ENCODE measurements at places on chromosomes 6 and 20.

DNA sequence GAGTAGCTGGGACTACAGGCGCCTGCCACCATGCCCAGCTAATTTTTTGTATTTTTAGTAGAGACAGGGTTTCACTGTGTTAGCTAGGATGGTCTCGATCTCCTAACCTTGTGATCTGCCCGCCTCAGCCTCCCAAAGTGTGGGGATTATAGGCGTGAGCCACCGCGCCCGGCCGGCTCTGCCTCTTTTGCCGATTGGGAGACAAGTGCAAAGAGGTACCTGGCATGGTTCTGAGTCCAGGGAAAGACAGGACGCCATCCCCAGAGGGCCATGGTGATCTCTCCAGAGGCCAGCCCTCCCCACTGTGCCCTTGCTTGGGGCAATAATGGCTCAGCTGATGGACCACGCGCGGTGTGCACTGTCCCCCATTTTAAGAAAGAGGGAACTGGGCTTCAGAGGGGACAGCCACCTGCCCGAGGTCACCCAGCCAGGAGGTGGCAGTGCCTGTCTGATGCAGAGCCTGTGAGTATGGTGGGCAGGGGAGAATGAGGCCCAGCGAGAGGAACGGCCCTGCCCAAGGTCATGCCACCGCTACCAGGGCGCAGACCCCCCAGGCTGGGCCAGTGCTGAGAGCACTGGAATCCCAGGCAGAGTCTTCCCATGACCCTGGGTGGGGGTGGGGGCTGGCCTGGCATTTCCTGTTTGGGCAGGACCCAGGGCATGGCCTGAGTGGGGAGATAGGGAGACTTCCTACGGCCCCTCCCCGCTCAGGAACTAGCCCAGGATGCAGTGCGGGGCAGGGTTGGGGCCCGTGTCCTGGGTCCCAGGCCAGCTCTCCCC, 61.0 kb downstream of the SNAI1 start:
- DNase-seq = no peak

GRCh38 chr20:10532361-10532760, 97.3 kb downstream of the SLX4IP start:
- no peak for DNase-seq

GRCh38 chr6:38080360-38080759, 260.8 kb downstream of the ZFAND3 start:
- no peak for DNase-seq

DNA sequence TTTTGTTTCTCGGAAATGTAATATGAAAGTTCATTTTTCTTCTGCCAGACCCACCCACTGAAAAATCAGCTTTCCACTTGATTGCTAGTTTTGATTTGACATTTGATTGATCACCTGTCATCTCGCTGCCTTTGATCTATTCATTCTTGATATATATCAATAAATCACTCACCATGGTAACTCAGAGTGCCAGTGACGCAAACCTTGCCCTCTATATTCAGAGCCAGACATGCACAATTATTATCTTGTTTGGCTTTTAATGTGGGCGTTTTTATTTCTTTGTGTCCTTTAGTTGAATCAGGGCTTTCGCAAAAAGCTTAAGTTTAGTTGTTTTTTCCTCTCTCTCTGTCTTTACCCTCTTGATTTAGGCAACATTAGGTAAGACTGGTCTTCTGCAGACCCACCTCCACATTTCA, 2.0 kb downstream of the TSHZ2 start:
- no peak for DNase-seq

DNA sequence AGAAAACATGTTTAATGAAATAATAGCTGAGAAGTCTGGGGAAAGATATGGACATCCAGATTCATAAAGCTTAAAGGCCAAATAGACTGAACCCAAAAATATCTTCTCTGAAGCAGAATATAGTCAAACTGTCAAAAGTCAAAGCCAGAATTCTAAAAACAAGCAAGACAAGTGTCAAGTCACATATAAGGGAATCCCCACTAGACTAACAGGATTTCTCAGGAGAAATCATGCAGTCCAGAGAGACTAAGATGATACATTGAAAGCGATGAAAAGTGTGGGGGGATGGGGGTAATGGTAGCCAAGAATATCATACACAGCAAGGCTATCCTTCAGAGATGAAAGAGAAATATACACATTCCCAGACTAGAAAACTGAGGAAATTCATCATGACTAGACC, 112.4 kb upstream of the RUNX2 start:
- no peak for DNase-seq

DNA sequence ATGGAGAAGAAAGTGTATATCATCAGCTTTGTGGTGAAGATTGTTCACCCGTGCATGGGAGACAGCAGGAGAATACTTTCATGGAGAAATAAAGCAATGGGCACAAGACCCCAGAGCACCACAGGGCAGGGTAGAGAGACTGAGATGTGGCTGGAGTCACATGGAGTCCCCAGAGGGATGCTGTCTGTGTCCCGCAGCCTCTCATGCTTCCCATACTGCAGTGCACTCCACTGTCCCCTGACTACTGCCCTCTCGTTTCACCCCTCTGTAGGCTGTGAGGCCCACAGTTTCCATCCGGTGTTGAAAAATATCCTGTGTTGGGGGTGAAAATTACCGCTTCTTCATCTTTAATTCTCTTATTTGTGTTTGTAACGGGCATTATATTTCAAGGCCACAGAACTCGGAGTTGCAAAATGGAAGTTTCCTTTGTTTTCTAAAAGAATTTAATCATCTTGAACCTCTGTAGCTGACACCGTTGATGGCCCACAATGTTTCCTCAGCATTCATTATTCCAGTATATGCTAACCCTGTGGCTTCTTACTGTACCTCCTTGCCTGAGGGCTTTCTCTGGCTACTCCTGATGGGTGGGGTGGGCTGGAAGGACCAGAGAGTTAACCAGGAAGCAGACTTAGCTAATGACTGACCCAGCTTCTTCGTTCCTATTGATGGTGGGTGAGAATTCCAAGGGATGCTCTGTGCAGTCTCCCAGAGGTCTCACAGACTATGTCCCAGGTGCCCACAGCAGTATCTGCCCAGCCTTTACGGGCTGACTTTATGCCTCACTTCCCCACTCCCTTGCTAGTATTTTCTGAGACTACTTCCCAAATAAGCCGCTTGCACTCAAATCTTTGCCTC, 51.7 kb downstream of the PROKR2 start:
- no peak for DNase-seq

GRCh38 chr20:15317546-15318232, 980.3 kb upstream of the FLRT3 start:
- DNase-seq = no peak

GRCh38 chr20:41505184-41505583, 113.0 kb downstream of the CHD6 start:
- no peak for DNase-seq
